ENCODE measurements at places on chromosomes 3 and 15. TPM values are rescaled to one million over a fixed set of nuclear protein-coding genes. Genes with fewer than 3 reads are reported as not detected.

TMEM40 gene
- 0.27 TPM for total RNA-seq

PAQR9 gene
- total RNA-seq, result 2.2 TPM

PRR20G gene
- total RNA-seq, result 1.6 TPM

DLL4 gene
- total RNA-seq, result 1.8 TPM

PPM1L gene
- total RNA-seq, result 0.73 TPM

RYR3 gene
- not detected for total RNA-seq

COLQ gene
- 0.23 TPM for total RNA-seq

CSPG4 gene
- 0.13 TPM for total RNA-seq

MORC1 gene
- not detected for total RNA-seq

RASL12 gene
- 0.11 TPM for total RNA-seq

FAM107A gene
- total RNA-seq, result 0.18 TPM

CIDEC gene
- total RNA-seq, result 50.4 TPM

CFAP91 gene
- total RNA-seq, result 0.31 TPM

VGLL3 gene
- 9.3 TPM for total RNA-seq

DUOX2 gene
- total RNA-seq, result not detected

TEX55 gene
- total RNA-seq, result not detected

DAZL gene
- total RNA-seq, result not detected

SAMD7 gene
- total RNA-seq, result not detected

NPRL2 gene
- total RNA-seq, result 13.9 TPM

SNTN gene
- not detected for total RNA-seq

Data from A549 treated with Mapracorat at 1 μM for 4 hours (cell line).